ENCODE measurements at places on chromosomes 6 and 20. TPM values are rescaled to one million over a fixed set of nuclear protein-coding genes. Genes with fewer than 3 reads are reported as not detected.

DNA sequence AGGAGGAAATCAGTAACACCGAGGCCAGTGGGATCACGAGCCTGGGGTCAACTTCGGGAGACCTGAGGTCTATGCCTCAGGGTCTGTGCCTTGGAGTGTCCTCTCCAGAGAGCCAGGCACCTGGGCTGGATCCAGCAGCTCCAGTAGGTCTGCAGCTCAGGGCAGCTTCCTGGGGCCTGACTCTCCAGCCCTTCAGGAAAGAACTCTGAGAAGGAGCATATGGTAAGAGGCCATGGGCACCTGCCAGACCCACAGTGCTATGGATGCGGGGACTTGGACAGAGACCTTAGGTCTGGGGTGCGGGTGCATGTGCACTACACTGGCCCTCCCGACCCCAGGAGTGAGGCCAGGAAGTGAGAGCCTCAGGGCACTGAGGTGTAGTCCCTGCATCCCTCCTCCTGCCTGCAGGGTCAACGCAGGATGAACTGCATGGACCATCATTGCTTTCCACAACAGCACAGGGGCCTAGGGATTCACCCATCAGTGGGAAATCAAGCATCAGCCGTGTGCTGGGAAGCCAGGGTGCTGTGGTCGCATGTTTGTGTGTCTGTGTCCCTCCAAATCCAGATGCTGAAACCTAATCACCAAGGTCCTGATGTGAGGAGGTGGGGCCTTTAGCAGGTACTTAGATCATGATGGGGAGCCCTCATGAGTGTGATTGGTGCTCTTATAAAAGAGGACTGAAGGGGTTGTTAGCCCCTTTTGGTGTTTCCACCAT lies 210.9 kb upstream of the CST7 start:
- no peaks in the 10 kb centered on the region for H3K36me3 ChIP-seq
- no peak overlapping the region for H3K4me3 ChIP-seq
- no peaks in the 10 kb centered on the region for H3K27me3 ChIP-seq
- no peak overlapping the region for H3K27ac ChIP-seq
- no peak for DNase-seq
- no peaks in the 10 kb centered on the region for H3K4me1 ChIP-seq

DDO gene
- polyA plus RNA-seq, result not detected

GRCh38 chr6:12008366-12009179 lies 3.5 kb upstream of the HIVEP1 start:
- peak; percentile 69 for DNase-seq
- H3K4me1 ChIP-seq, result peaks cover 17% of the 10 kb centered on the region
- peak overlapping the region; percentile 98 for H3K27ac ChIP-seq
- no peaks in the 10 kb centered on the region for H3K36me3 ChIP-seq
- peak overlapping the region; percentile 68 for H3K4me3 ChIP-seq

TSBP1 gene
- not detected for polyA plus RNA-seq

- H3K27ac ChIP-seq, result no peak overlapping the region
- H3K4me1 ChIP-seq, result no peaks in the 10 kb centered on the region
- no peak for DNase-seq
- H3K36me3 ChIP-seq, result no peaks in the 10 kb centered on the region
- H3K4me3 ChIP-seq, result no peak overlapping the region
Observed at GRCh38 chr20:52482044-52482443, 290.5 kb upstream of the ZFP64 start.

ZNF318 gene
- polyA plus RNA-seq, result 7.1 TPM

DNA sequence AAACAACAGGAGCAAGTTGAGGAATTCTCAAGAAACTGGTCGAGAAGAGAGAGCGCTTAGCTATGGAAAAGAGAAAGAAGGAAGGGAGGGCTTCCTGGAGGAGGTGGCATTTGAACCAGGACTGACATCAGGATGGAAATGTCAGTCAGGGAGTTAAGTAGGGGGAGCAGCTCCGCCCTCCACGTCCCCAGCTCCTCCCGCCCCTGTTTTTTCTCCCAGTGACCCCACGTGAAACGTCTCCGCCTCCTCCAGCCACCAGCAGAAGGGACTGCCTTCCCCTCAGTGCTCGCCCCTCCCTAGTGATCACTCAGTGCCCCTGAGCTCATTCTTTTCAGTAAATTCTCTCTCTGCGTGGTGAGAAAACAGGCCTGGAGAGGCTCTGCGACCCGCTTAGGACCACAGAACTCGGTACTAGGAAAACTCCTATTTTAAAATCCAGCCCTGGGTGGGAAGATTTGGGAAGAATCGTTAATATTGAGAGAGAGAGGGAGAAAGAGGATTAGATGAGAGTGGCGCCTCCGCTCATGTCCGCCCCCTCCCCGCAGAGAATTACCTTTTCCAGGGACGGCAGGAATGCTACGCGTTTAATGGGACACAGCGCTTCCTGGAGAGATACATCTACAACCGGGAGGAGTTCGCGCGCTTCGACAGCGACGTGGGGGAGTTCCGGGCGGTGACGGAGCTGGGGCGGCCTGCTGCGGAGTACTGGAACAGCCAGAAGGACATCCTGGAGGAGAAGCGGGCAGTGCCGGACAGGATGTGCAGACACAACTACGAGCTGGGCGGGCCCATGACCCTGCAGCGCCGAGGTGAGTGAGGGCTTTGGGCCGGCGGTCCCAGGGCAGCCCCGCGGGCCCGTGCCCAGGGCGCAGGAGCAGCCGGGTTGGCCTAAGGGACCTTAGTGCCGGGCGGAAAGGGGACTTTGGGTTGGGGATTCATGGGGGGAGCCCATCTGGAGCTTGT lies 4.6 kb downstream of the HLA-DPB1 start:
- no peaks in the 10 kb centered on the region for H3K27me3 ChIP-seq
- H3K27ac ChIP-seq, result no peak overlapping the region
- peak; percentile 72 for DNase-seq
- H3K4me3 ChIP-seq, result peak overlapping the region; percentile 41

RIPPLY2 gene
- 0.25 TPM for polyA plus RNA-seq

DNA sequence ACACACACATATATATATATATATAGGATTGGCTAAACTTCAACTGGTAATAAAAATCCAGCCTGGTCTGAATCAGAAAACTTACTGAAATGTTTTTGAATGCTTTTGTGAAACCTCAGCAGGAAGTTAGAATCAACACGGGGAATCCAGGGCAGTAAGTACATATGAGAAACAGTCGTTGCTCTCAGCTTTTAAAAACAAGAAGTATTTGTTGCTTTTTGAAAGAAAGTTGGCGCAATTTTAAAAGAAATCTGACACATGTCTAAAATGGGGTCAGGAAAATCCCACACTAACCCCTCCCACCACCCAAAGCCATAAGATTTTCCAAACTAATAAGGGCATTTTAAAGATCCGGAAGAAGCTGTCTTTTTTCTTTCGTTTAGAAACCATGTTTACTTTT lies 11.5 kb upstream of the CCDC170 start:
- peak overlapping the region; percentile 59 for H3K27ac ChIP-seq
- no peaks in the 10 kb centered on the region for H3K36me3 ChIP-seq
- DNase-seq, result peak; percentile 73

TMEM200A gene
- polyA plus RNA-seq, result 0.51 TPM

DNA sequence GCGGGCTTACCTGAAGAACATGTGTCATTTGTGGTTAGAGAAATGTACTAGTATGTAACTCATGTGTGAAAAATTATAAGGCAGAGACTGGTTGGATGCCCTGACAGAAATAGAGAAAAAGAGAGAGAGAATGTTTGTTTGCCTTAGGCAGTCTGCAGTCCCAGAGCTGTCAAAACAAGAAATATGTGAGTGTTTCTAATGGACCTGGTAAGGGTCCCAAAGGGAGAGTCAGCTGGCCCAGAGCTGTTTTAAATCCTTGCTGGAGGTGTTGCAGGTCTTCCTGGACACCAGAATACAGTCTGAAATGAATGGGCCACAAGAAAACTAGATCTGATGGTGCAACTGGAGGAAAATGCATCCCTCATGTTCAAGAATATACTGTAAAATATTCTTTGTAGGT lies 158.3 kb upstream of the OGFRL1 start:
- H3K27ac ChIP-seq, result no peak overlapping the region
- H3K27me3 ChIP-seq, result no peaks in the 10 kb centered on the region
- no peaks in the 10 kb centered on the region for H3K4me1 ChIP-seq
- no peak for DNase-seq

DNA sequence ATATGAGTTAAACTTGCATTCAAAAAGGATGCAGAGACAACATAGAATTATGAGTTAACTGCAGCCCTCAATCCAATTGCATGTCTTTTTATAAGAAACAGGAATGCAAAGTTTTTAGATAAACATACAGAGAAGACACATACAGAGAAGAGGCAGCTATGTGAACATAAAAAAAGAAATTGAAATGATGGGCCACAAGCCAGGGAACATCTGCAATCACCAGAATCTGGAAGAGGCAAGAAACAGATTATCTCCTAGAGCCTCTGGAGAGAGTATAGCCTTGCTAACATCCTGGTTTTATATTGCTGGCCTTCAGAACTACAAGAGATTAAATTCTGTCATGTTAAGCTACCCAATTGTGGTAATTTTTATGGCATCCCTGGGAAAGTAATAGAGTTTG lies 257.2 kb upstream of the EYS start:
- no peak overlapping the region for H3K27ac ChIP-seq
- no peaks in the 10 kb centered on the region for H3K36me3 ChIP-seq
- DNase-seq, result no peak
- H3K4me3 ChIP-seq, result no peak overlapping the region
- H3K27me3 ChIP-seq, result no peaks in the 10 kb centered on the region

- peak; percentile 9 for DNase-seq
- no peak overlapping the region for H3K27ac ChIP-seq
- H3K36me3 ChIP-seq, result no peaks in the 10 kb centered on the region
- peak overlapping the region; percentile 74 for H3K4me3 ChIP-seq
Observed at GRCh38 chr6:105991561-105992314, 94.4 kb upstream of the PRDM1 start.

All from endothelial cell of umbilical vein (primary cell).